AG04450 (cell line): ENCODE measurements at places on chromosomes 6 and 20.

DNA sequence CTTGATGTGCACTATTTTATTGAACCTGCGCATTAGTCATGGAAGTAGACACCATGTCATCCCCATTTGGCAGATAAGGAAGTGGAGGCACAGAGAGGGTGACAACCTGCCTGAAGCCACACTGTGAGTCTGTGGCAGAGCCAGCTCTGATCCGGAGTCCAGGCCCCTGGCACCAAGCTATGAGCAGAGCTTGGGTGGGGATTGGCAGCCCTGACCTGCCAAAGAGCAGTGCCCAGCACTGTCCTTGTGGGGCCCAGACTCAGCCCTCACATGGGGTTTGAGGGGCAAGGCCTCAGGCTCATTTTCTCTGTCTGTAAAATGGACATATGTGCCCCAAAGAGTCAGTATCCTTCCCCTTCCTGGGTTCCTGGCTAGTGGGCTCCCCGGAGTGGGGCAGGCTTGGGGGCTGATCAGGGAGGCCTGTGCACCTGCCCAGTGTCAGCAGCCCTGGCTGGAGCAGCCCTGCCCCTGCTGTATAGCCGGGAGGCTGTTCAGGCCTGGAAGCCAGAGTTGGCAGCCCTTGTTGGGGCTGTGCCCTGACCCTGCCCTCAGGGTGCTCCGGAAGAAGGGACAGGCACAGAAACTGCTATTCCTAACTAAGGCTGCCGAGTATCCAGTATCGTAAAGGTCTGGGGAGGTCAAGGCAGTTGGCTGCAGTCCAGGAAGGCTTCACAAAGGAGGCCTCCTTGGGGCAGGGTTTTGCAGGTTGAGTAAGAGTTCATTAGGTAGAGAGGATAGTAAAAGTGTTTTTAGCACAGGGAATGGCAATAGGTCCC lies 38.7 kb downstream of the TGM2 start:
- DNase-seq = no peak

- no peak for DNase-seq
These were observed 28.6 kb upstream of the SLC52A3 start for GRCh38 chr20:796921-797320.

DNA sequence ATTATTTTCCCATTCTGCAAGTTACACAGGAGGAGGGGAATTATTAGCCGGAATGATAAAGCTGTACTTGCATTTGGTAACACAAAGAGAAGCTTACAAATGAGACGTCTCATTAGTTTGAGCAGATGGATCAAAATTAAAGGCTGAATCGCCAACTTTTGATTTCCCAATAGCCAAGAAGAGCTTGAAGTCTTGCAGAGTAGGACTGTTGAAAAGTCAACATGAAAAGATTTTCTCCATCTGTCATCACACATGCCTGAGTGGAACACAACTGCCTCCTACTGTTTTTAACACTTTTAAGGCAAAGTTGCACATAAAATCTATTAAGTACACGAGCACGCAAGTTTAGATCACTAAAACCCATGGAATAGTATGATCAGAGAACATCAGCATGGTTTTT lies 176.2 kb downstream of the ASCC3 start:
- no peak for DNase-seq

- DNase-seq = no peak
These were observed 168.0 kb downstream of the PTPRK start for GRCh38 chr6:128352366-128352765.

- no peak for DNase-seq
These were observed 36.4 kb upstream of the HLA-C start for GRCh38 chr6:31308050-31308844.

DNA sequence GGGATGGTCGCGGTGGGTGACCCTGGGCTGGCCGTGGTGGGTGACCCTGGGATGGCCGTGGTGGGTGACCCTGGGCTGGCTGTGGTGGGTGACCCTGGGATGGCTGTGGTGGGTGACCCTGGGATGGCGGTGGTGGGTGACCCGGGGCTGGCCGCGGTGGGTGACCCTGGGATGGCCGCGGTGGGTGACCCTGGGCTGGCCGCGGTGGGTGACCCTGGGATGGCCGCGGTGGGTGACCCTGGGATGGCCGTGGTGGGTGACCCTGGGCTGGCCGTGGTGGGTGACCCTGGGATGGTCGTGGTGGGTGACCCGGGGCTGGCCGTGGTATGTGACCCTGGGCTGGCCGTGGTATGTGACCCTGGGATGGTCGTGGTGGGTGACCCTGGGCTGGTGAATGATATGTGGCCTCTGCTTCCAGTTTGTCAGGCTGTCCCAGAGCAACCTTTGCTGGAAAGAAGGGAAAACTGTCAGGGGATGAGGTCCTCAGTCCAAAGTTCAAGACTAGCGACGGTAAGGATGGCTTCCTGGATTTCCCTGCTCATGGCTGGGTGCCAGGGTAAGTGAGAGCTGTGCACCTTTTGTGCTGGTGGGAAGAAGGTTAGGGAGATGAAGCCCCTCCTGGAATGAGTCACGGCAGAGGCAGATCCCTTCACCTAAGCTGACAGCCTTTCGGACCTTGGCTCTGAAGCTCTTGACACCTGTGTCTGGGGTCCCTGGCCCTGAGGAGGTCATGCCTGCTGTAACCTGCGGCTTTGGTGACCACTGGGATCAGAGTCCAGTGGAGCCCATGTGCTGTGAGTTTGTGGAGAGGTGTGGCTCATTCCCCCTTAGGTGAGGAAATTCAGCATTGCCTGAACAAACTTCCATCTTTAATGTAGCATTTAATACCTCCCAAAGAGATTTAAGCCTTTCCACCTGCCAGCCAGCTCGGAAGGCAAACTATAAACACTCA lies 19.1 kb upstream of the PCMTD2 start:
- no peak for DNase-seq

DNA sequence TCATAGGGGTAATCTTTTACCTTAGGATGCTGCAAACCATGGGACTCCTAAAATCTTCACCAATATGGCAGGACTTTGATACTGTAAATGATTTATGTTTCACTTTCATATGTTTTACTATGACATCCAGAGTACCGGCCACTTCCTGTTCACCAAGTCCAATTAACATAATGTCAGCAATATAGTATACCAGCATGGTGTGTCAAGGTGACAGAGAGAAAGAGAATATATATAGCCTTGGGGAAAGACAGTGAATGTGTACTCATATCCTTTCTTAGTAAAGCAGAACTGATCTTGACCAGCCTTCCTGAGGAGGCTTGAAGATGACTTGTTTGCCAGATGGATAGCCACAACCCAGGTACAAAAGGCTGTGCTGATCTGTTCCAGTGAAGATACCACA lies 127.9 kb downstream of the NRN1 start:
- no peak for DNase-seq

GRCh38 chr6:111210194-111210728 lies 123.0 kb downstream of the SLC16A10 start:
- peak; percentile 16 for DNase-seq

DNA sequence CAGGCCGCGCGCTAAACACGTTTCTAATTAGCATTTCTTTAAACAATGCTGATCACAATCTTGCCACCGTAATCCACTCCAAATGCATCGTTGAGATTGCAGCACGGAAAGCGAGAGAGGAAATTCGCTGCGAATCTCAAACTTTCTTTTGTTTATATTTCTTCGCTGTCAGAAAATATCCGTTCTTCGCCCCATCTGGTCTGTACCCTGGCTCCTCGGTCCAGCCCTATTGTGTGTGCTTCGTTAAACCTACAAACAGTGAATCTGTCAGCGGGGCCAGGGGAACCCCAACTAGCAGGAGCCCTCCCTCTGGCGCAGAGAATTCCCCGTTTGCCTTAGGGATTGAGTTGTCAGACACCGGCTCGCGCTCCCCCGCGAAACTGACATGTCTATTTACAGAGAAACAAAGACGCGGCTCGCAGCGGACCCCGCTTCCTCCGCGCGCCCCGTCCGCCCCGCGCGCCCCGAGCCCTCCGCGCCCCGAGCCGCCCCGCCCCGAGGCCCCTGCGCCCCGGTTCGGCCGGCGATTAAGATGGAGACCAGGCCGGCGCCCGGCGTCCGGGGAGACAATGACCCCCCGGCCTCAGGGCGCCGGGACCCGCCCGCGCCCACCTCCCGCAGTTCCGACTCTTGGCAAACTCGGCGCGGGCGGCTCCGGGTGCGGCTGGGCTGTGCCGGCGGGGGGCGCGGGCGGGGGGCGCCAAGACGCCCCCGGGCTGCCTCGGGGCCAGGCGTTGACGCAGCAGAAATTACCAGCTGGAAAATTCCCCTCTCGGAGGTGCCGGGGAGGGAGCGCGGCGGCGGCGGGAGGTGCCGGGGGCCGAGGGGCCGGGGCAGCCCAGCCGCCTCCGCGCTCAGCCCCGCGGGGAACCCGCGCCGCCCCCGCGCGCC lies 874 bp downstream of the ZBTB46 start:
- no peak for DNase-seq

DNA sequence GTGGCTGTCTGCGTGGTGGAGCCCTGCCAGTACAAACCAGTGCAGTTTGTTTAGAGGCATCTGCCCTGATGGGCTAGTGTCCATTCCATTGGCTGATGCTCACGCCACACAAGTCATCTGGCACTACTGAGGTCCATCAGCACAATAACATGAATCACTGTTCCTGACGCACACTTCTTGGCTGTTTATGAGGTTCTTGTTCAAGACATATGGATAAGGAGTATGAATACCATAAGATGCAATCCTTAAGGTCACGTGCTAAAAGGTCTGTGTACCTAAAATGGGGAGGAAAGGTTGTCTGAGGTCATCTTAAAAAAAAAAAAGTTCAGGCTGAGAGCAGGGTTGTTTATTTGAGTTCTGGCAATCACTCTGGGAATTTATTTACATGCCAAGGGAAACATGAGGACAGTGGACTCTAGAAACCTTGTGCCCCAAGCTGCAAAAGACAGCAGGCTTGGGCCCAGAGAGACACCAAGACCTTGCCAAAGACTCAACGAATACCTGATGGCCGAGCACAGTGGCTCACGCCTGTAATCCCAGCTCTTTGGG lies 54.1 kb upstream of the SHLD1 start:
- peak; percentile 92 for DNase-seq

- DNase-seq = no peak
These were observed 35.2 kb downstream of the SLX4IP start for GRCh38 chr20:10470276-10470675.

DNA sequence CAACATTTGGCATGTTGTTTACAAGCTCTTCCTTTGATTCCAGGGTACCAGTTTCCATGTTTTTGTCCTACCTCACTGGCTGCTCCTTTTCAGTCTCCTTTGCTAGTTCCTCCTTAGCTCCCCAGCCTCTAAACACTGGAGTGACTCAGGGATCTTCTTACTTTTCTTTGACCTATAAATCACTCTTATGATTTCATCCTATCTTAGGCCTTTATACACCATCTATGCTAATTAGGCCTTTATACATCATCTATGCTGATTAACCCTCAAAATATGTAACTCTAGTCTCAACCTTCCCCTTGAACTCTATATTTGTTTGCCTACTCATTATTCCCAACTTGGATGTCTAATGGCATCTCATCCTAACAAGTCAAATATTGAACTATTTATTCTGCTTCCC lies 9.5 kb downstream of the TMEM30A start:
- DNase-seq = peak; percentile 70

DNA sequence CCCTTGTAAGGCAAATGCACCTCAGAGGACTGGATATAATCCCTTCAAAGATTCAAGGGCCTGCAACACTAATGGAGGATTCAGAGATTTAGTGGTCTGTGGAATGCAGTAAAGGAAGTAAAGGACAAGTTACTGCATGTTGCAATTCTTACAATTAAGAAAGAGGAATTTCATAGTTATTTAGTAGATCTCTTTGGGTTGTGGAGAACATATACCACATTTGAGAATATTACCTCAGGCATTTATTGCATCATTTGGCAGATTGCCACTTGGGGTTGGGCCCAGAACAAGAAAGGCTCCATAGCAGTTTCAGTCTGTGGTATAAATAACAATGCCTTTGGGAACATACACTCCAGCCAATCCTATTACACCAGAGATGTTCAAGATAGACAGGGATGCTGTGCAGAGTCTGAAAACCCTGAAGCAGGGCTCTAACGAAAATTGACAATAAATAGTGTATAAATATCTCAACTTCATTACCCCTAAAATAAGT lies 20.9 kb upstream of the EPM2A start:
- DNase-seq = peak; percentile 78
